ENCODE measurements at places on chromosomes 6 and 20.

GRCh38 chr6:125083684-125083990, 69.9 kb upstream of the TPD52L1 start:
- no peak for DNase-seq

- no peak for DNase-seq
Observed at GRCh38 chr20:44849703-44850102, 35.8 kb upstream of the YWHAB start.

GRCh38 chr6:167988945-167989841, 8.3 kb upstream of the KIF25 start:
- DNase-seq = no peak

- no peak for DNase-seq
Observed at GRCh38 chr6:138592749-138593123, 93.4 kb upstream of the NHSL1 start.

DNA sequence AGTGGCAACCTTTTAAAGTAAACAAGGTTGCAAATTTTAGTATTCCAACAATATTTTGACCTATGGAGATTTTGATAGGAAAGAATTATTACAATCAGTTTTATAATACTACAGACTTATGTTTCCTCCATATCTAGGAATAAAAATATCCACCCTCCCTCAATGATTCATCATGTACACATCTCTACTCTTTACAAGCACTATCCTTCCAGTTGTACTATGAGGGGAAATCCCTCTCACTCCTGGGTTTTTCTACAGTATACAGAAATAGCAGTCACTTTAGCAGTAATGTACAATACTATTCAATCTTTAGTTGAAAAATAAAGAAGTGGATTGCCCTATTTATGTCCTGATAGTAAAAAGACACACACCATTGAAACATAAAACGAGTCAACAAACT, 46.3 kb upstream of the SCML4 start:
- DNase-seq = no peak

Measured in pulmonary artery endothelial cell (primary cell).